ENCODE measurements at places on chromosomes 16 and 17.

GRCh38 chr16:57867000-57867561, 64.8 kb upstream of the KIFC3 start:
- DNase-seq, result no peak

DNA sequence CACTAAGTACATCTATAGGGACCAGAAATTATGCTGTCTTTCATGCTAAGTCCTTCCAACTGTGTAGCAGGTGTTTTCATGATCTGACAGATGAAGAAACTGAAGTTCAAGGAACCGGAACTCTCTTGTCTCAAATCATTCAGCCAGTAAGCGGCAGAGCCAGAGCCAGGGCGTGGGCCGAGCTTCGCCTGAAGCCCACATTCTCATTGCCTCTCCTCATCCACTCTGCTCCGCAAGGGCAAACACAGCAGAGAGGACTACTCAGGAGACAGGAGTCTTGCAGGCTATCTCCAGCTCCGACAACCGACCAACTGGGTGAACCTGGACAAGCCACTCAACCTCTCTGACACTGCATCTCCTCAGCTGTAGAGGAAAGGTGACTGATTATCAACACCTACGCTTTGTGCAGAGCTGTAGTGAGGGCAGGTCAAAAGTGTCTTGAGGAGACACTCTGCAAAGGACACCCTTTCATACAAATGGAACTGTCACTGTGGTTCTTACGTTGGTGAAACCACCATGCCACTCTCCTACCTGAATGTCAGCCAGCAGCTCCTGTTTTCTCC, 72.9 kb downstream of the CYTH1 start:
- DNase-seq, result no peak

- DNase-seq, result no peak
Observed at GRCh38 chr17:48619826-48620449, 4.8 kb upstream of the HOXB8 start.

- DNase-seq, result no peak
Observed at GRCh38 chr17:75334723-75335122, 45.5 kb upstream of the SLC25A19 start.

- no peak for DNase-seq
Observed at GRCh38 chr16:15643946-15644250, 944 bp upstream of the MARF1 start.

GRCh38 chr17:34008125-34008524, 247.0 kb upstream of the CCL2 start:
- no peak for DNase-seq

Measured in adipocyte (in vitro differentiated cells).